Muscle of leg (tissue), 16 donors: ENCODE measurements at places on chromosomes 1 and 21. TPM values are rescaled to one million over a fixed set of nuclear protein-coding genes. Genes with fewer than 3 reads are reported as not detected.

The IFI16 gene
- 22.0 TPM for total RNA-seq

The C1orf87 gene
- 0.71 TPM for total RNA-seq

- H3K4me3 ChIP-seq: no peak overlapping the region
- no peaks in the 10 kb centered on the region for H3K36me3 ChIP-seq
- peaks cover 77% of the 10 kb centered on the region for H3K4me1 ChIP-seq
- DNase-seq: no peak
- no peaks in the 10 kb centered on the region for H3K27me3 ChIP-seq
Measured at GRCh38 chr1:30883389-30884172, 25.0 kb downstream of the SDC3 start.

DNA sequence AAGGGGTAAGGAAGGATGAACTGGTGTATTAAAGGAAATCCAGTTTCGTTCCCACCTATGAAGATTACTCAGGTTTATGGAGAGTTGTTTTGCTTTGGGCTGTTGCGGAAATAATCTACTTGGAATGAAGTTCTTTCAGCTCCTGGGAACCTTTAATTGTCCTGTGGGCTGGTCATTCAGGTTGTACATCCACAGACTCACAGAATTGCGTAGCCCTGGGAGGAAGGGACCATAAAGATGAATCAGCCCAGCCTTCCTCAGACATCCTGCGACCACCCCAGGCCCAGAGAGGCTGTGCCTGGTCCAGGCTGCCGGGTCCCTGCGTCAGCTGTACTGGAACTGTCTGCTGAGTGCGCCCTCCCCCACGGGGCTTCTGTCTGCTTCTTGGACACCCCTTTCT is 72.7 kb downstream of the GALNT2 start:
- no peak for DNase-seq
- H3K4me3 ChIP-seq: no peak overlapping the region

DNA sequence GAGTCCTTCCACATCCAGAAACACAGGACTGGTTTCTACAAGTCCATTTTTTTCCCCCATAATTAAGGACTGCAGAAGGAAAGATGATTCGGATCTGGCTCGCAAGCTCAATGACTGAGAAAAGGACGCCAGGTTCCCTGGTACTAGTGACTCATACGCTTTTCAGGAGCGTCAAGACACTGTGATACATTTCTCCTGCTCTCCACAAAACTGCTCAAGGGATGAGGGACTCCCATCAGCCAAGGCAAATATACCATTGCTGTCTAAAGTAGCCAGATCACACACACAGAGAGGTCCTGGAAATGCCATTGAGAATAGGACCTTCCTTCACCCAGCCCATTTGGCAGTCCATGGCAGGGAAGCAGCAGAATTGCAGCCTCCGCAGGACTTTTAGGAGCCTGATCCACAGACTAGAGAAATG is 253.6 kb upstream of the IRF2BP2 start:
- DNase-seq: peak; percentile 72
- H3K27ac ChIP-seq: peak overlapping the region; percentile 88
- no peak overlapping the region for H3K4me3 ChIP-seq
- peaks cover 25% of the 10 kb centered on the region for H3K4me1 ChIP-seq
- no peaks in the 10 kb centered on the region for H3K36me3 ChIP-seq

DNA sequence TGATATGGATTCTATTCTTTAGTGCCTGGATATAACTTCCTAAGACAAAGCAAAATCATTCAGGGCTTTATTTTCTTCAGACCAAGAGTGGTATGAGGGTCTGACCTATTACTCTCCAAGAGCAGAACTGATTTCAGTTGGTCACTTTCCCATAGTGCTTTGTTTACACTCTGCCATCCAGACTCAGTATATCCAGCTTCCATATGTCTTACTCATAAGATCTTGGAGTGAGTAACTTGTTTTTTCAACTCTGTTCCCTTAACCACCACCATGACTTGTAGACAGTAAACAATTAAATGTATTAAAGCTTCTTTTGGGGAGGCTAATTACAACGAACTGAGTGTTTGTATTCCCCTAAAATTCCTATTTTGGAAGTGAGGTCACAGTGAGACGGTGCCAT is 83.4 kb downstream of the USP24 start:
- no peaks in the 10 kb centered on the region for H3K27me3 ChIP-seq
- DNase-seq: no peak
- H3K36me3 ChIP-seq: peaks cover 50% of the 10 kb centered on the region
- no peaks in the 10 kb centered on the region for H3K4me1 ChIP-seq
- no peak overlapping the region for H3K4me3 ChIP-seq

DNA sequence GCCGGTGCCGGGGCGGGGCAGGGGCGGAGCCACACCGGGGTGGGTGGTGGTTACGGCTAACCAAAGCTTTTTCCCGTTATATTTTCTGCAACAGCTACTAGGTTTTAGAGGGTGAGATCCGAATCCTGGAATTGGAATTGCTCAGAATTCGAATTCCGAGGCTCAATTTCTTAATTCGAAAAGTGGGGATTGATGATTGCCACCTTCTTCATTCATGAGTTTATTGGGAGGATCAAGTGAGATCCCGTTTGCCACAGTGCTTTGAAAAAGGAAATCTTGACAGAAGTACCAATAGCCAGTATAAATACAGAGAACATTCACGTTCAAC is 207 bp upstream of the SVBP start:
- peaks cover 6% of the 10 kb centered on the region for H3K36me3 ChIP-seq
- peak overlapping the region; percentile 55 for H3K4me3 ChIP-seq
- H3K27me3 ChIP-seq: no peaks in the 10 kb centered on the region
- peak overlapping the region; percentile 62 for H3K27ac ChIP-seq

DNA sequence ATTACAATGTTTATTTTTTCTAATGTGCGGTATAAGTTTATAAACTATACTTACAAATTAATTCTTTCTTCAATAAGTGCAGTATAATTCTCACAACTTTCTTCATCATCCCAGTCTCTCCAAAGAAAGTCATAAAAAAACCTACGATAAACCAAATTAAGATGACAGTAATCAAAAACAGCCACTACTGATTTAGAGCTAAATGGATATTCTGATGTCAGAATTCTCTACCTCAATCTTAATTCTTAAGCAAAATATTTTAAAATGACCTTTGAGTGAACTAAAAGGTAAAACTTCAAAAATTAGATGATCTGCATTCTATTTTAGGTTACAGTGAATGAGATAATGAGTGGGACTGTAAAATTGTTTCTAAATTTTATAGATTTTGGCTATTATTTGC is 13.6 kb downstream of the SHCBP1L start:
- no peaks in the 10 kb centered on the region for H3K4me1 ChIP-seq
- H3K4me3 ChIP-seq: no peak overlapping the region
- no peaks in the 10 kb centered on the region for H3K36me3 ChIP-seq

GRCh38 chr1:78061825-78062523 is 16.2 kb downstream of the GIPC2 start:
- no peak overlapping the region for H3K4me3 ChIP-seq
- H3K36me3 ChIP-seq: no peaks in the 10 kb centered on the region
- H3K27ac ChIP-seq: no peak overlapping the region

DNA sequence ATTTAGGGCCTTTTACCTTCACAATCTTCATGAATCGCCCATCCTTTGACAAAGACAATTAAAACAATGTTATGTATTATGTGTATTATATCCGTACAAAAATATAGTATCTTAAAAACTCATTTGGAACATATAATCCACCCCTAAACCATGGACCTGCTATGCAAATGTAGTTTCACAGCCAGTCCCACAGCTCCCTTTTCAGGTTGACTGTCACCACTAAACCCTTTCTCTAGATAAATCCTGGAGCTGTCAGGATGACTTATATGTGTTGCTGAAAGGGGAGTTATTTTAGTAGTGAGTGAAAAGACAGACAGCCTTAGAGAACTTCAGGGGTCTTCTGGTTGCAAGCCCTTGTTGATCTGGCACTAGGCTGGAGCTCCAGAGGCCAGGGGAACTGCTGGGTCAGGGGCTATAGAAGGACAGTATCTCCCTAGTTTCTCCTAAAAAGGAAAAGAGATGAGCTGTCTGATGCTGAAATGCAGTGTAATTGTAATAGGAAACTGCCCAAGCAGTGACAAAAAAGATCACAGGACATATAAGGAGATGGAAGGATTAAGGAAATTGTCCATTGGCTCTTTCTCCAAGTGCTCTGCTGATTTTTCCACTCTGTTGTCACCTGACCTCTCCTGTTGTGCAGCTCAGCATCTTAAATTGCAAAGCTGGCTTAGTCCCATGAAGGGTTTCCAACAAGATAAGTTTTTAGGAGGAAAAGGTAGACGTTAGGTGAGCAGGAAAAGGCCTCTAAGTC is 127.7 kb downstream of the S1PR1 start:
- H3K27me3 ChIP-seq: no peaks in the 10 kb centered on the region
- H3K36me3 ChIP-seq: no peaks in the 10 kb centered on the region
- no peak overlapping the region for H3K27ac ChIP-seq
- H3K4me3 ChIP-seq: no peak overlapping the region
- no peak for DNase-seq
- H3K4me1 ChIP-seq: no peaks in the 10 kb centered on the region

GRCh38 chr1:33438364-33439160 is 7.7 kb upstream of the PHC2 start:
- H3K27ac ChIP-seq: no peak overlapping the region
- H3K4me3 ChIP-seq: no peak overlapping the region
- peaks cover 22% of the 10 kb centered on the region for H3K4me1 ChIP-seq
- no peaks in the 10 kb centered on the region for H3K36me3 ChIP-seq
- DNase-seq: no peak
- H3K27me3 ChIP-seq: no peaks in the 10 kb centered on the region

The SPRR2E gene
- not detected for total RNA-seq

The HFM1 gene
- 4.0 TPM for total RNA-seq

- peaks cover 2% of the 10 kb centered on the region for H3K4me1 ChIP-seq
- no peaks in the 10 kb centered on the region for H3K27me3 ChIP-seq
- DNase-seq: peak; percentile 67
Measured at GRCh38 chr1:39539252-39539790, 37.3 kb downstream of the PABPC4 start.

DNA sequence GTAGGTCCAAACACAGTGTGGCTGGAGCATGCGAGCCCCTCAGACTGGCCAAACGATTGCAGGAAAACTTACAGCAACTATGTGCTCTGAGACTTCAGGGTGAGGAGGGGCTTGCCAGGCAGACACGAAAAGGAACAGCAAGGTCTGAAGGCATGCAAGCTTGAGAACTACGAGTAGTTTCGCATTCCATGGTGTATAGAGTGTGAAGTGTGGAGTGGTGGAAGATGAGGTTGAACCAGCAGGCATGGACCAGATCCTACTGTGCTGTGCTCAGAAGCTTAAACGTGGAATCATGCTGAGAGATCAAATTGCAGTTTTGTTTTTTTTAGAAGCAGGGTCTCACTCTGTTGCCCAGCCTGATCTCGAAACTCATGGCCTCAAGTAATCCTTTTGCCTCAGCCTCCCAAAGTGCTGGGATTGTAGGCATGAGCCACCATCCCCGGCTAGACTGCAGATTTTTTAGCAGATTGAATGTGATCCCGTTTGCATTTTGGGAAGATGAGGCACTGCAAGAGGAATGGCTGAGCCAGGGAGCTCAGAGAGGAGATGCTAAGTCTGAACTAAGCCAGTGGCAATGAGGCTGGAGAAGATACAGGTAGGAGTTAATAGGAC is 5.1 kb upstream of the TFAP2E start:
- DNase-seq: no peak
- no peak overlapping the region for H3K27ac ChIP-seq
- H3K27me3 ChIP-seq: peaks cover 30% of the 10 kb centered on the region
- H3K36me3 ChIP-seq: peaks cover 23% of the 10 kb centered on the region

The SEMA4A gene
- total RNA-seq: 2.5 TPM

DNA sequence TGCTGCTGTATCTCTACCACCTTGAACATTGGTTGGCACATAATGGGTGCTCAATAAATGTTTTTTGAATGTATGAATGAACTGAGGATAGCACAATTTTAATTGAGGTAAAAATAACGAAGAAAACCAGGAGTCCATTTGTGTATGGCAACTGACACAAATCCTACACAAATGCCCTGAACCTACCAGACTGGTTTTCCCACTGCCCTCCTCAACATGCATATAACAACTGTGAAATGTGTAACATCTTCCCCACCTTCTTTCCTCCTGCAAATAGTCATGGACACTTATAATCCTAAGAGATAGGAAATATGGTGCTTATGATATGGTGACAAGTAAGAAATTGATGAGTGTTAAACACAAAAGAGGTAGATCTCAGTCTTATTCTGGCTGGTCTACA is 9.9 kb upstream of the LMO4 start:
- no peak for DNase-seq
- H3K27ac ChIP-seq: no peak overlapping the region
- no peaks in the 10 kb centered on the region for H3K27me3 ChIP-seq
- H3K36me3 ChIP-seq: no peaks in the 10 kb centered on the region
- no peaks in the 10 kb centered on the region for H3K4me1 ChIP-seq

- H3K36me3 ChIP-seq: no peaks in the 10 kb centered on the region
- peaks cover 24% of the 10 kb centered on the region for H3K4me1 ChIP-seq
- peaks cover 8% of the 10 kb centered on the region for H3K27me3 ChIP-seq
- DNase-seq: no peak
- H3K27ac ChIP-seq: no peak overlapping the region
Measured at GRCh38 chr1:7508052-7508933, 262.8 kb upstream of the VAMP3 start.

DNA sequence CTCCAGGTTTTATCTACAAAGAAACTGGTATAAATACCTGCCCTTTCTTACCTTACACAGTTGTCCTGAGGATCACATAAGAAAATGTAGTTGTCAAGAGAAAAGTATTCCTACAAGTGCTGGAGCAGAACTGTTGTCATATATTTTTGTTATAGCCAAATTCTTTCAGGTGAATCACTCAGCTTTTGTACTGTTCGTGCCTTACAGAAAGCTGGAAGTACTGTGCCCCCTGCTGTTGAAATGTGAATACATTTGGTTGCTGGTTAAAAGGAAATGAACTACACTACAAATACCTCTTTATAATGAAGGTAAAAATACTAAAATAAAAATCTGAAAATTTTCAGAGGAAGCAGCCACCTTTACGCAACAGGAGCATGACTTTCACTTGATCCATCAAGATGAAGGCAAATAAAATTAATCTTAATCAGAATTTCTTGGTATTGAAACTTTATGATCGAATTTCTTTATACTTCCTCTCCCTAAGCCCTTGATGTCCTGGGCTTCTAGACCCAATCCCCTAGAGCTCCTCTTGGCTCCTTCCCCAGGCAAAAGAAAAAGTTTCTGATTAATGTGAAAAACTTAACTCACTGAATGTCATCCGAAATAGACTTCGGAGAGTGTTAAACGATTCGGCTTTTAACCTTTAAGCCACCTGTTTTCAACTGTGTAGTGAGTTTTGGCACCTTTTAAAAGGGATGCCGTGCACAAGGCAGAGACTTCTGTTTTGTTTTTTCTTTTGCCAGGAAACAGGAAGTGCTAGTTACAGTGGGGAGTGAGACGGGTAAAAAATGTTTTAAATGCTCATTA is 12.5 kb downstream of the CHML start:
- H3K4me3 ChIP-seq: no peak overlapping the region
- H3K4me1 ChIP-seq: no peaks in the 10 kb centered on the region
- peak; percentile 43 for DNase-seq
- no peak overlapping the region for H3K27ac ChIP-seq
- no peaks in the 10 kb centered on the region for H3K36me3 ChIP-seq
- no peaks in the 10 kb centered on the region for H3K27me3 ChIP-seq

The TIMM17A gene
- total RNA-seq: 31.3 TPM

The DNALI1 gene
- total RNA-seq: 8.2 TPM

DNA sequence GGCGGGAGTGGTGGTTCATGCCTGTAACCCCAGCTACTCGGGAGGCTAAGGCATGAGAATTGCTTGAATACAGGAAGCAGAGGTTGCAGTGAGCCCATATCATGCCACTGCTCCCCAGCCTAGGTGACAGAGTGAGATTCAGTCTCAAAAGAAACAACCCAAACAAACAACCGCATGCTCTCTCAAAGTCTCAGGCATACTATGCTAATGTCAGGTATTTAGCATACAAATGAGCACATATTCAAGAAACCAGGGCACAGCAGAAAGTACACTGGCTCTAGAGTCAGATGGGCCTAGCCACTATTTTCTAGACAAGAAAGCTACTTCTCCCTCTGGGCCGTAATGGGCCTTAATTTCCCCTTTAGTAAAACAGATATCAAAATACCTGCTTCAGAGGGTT is 55.0 kb downstream of the ELAVL4 start:
- H3K36me3 ChIP-seq: no peaks in the 10 kb centered on the region
- no peak overlapping the region for H3K27ac ChIP-seq
- no peak overlapping the region for H3K4me3 ChIP-seq
- H3K4me1 ChIP-seq: no peaks in the 10 kb centered on the region

The CFHR3 gene
- total RNA-seq: 1.2 TPM
